ENCODE measurements at places on chromosomes 12 and 14.

- DNase-seq: no peak
These were observed 40.7 kb downstream of the LRRIQ1 start for GRCh38 chr12:85076688-85077430.

DNA sequence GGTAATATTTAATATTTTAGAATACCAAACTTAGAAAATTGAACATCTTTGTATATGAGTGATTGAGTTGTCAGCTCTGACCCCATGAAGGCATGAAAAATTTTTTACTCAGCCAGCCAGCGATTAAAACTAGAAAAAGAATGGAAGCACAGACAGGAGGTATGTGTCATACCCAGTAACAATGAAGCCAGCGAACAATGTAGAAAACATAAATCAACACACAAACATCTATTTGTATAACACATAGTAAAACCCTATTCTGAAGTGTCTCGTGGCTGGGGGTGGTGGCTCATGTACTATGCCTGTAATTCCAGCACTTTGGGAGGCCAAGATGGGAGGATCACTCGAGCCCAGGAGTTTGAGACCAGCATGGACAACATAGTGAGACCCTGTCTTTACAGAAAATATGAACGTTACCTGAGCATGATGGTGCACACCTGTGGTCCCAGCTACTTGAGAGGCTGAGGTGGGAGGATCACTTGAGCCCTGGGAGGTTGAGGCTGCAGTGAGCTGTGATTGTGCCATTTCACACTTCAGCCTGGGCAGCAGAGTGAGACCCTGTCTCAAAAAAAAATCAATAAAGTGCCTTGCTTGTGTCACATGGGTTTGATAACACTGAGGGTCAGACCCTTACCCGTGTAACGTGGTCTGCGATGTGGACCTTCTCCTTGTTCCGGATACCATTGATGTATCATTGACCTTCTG lies 5.9 kb downstream of the TCTN2 start:
- DNase-seq: no peak

DNA sequence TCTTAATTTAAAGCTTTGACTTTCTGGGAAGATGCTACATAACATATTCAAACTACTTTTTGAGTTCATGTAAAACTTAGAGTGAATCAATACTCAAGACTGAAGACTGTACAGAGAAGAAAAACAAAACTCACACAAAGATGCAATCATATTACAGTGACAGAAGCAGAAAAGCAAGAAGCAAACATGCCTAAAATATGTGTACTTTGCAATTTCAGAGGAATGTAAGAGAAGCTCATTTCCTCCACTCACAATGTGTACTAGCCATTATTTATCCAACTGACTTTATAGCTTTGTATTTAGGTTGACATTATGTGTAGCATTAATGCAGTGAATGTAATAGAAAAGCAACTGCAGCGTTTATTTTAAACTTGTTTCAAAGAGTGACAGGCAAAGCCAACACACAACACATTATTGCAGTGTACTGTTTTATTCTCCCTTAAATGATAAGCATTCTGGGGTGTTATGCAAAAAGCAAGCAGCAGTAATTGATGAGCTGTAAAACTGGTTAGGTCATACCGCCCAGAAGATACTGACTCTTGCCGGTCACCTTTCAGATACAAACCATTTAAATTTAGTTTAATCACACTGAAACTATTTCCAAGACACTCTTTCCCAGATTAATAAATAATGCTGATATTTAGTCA lies 88.2 kb upstream of the PAWR start:
- no peak for DNase-seq

- DNase-seq: no peak
These were observed 391.8 kb downstream of the BMP4 start for GRCh38 chr14:53564870-53565269.

- no peak for DNase-seq
These were observed 70.4 kb downstream of the TMEM116 start for GRCh38 chr12:111942557-111942956.

- no peak for DNase-seq
These were observed 35.0 kb downstream of the TGFB3 start for GRCh38 chr14:75946785-75947184.

DNA sequence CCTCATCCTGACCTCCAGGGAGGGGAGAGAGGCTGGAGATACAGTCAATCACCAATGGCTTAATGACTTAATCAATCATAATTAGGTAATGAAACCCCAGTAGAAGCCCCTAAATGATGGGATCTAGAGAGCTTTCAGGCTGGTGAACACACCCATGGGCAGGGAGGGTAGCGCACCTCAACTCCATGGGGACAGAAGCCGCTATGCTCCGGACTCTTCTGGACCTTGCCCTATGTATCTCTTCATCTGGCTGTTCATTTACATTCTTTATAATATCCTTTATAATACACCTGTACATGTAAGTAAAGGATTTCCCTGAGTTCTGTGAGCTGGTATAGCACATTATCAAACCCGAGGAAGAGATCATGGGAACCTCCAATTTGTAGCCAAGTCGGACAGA lies 205.9 kb downstream of the STXBP6 start:
- DNase-seq: no peak

DNA sequence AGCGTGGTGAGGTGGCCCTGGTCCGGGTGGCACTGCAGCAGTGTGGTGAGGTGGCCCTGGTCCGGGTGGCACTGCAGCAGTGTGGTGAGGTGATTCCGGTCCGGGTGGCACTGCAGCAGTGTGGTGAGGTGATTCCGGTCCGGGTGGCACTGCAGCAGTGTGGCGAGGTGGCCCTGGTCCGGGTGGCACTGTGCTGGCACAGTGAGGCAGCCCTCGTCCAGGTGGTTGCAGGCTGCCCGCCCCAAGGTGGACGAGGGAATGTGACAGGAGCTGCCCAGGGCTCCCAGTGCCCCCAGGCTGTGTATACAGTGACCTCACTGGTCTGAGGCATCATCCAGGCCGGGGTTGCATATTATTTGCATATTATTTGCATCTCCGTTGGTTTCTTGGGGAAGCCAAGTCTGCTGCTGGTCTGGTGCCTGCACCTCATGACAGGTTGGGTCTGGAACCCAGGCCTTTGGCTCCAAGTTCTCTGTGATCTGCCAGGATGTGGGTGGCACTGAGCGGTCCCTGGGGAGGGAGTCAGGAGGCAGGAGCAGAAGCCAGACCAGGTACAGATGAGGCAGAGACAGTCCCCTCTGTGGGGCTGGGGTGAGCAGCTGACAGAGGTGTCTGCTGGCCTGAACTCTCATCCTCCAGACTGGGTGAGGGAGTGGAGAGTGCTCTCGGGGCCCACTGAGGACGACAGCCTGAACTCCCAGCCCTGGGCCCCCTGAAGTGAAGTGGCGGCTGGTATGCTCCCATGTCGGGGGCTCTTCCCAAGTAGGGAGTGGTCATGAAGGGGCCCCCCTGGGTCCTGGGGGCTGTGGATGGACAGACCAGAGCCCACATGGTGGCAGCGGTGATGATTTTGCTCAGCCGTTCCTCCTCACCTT lies 79.3 kb downstream of the KIF26A start:
- no peak for DNase-seq
